ENCODE measurements at places on chromosomes 12 and 14.

DNA sequence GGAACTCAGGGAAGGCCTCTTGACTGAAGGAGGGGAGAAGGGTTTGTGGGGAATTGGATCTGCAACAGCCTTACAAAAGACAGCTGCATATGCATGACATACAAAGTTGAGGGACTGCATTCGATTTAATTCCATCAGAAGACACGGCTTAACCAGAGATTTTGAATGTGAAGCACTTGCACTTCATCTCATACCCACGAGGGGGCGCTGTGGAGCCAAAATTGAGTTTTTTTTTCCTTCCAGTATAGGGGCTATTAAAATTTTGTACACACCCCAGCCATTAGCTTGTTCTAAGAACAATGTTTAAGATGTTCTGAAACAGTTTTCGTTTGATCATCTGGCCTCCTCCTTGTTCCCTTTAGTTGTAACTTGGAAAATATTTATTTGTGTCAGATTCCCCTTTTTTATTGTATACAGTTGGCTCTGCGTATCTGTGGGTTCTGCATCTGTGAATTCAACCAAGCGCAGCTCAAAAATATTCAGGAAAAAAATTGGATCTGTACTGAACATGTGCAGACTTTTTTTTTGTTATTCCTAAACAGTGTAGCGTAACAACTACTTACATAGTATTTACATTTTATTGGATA is 1.6 kb downstream of the SUDS3 start:
- DNase-seq, result peak; percentile 91

GRCh38 chr14:81340201-81340600 is 59.9 kb downstream of the STON2 start:
- no peak for DNase-seq

GRCh38 chr14:36510078-36510799 is 9.8 kb downstream of the NKX2-1 start:
- no peak for DNase-seq

DNA sequence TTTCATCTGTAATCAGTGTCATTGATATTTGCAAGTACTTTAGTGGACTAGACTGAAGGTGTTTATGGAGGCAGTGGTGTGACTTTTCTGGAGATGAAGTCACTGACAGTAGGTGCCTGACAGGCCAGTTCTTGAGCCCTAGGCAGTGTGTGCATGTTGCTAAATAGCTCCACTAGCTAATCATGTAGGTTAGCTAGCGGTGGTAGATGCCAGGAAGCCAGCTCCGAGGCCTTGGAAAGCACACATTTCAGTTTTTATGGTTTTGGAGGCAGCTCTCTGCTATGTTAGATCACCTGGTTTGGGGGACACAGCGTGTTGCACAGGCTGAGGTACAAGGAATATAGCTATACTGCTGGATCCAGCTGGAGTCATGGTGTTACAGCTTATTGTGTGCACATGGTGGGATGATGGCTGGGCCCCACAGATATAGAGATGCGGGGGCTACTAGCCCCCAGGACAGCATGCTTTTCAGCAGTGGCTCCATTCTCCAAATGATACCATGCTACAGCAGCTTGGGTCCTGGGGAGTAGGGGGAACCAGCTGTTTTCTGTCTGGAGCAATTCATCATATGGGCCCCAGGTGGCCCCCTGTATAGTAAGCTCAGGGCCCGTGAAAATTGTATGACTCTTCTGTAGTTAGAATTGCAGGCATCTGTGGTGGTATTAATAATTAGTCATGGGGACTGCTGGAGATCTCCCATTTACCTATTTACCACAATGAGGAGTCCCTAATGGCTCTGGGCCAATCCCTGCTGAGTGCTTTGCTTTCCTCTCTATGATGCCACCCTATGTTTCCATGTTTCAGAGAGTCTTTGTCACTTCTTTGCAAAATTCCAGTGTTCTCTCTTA is 367.2 kb upstream of the LMO3 start:
- no peak for DNase-seq

DNA sequence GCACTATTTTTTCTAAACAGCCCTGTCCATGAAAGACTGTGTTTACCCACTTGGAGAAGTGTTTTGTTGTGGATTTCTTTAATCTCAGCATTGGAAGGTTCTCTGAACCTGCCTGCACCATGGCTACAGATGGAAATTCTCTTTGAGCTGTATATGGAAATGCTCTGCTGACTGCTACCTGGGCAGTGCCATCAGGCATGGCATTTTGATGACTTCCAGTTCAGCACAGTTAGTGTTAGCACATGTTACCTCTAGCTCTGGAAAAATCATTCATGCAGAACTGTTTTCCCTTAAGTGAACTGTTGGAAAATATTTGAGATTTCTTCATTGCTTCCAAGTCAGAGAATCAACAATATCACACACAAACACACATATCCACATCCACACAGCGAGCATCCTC is 52.6 kb upstream of the RIC8B start:
- no peak for DNase-seq

- peak; percentile 68 for DNase-seq
Measured at GRCh38 chr12:4421590-4422031, 24.0 kb downstream of the FGF6 start.

- no peak for DNase-seq
Measured at GRCh38 chr12:54997929-54998522, 13.5 kb upstream of the TESPA1 start.

DNA sequence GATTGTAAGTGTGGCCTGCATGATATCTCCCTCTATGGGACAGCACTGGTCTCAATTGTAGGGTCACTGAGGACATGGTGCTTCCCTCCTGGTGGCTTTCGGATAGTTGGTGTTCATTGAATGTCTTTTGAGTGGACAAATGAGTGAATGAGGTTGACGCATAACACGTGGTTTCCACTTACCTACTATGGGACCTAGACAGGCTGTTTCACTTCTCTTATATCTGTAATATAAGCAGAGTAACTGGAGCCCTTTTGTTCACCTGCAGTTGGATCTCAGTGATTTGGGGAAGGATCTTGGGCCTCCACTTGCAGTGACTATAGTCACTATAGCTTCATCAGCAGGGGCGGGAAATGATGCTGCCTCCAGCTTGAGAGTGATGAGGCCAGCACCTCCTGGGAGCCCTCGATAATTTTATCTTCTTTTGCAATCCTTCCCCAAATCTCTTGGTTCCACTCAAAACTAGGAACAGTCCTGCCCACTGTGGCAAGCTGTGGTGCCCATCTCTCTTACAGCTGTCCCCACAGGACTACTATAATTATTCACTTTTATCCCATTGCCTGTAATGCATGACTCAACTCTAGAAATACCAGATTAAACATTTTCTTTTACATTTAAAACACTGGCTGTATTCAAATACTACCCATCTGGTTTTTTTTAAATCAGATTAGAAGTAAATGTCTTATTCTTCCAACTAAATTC is 242.9 kb downstream of the CHST11 start:
- no peak for DNase-seq

- DNase-seq, result peak; percentile 82
Measured at GRCh38 chr12:124548854-124549378, 18.5 kb downstream of the NCOR2 start.

DNA sequence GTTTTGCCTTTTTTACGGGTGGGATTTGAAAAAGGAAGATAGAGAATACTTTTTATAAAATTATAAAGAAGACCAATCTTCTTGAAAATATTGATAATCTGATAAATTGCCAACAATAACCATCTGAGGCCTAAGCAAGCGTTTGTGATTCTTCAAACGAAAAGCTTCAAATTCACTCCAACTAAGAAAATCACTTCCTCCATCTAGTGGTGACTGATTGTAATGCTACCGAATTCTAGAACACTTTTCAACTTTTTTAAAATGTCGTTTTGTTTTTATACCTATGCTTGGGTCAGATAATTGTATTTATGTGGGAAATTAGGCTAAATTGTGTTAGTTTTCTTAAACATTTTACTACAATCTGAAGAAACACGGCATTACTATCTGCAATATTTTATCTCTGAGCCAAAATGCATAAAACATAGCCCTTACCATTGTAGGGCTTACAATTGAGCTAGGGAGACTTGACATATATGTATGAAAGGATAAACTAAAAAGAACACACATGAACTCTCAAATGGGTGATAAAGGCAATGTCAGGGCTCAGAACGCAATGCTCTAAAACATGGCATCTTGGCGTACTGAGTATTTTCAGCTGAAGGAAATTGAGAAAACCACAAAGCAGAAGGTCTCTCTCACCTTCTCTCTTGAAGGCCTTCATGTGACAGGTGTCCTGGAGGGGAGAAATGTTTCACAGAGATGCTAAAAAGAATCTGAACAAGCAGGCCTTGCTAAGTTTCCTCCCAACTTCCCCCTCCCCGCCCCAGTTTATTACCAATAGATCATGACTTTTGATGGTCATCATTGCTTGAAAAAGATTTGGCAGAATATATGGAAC is 36.8 kb upstream of the G2E3 start:
- peak; percentile 65 for DNase-seq

DNA sequence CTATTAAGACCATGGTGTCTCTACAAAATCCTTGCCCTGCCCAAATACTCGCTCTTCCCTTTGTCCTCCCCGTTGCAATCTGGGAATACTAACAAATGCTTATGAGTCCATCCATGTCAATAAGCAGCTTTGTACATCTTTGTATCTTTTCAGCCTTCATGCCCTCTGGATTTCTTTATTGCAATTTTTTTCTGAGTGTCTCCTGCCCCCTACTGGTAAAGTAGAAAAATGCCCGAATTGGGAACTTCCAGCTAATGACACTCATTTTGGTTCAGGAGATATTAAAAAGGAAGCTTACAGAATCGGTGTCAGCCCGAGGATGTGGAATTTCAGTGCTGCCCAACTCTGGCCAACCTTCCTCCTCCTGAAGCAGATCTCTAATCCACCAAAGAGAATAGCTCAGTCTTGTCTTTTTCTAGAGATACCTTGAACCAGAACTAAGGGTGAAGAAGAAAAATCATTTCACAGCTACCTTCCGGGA is 46.0 kb downstream of the SH2B3 start:
- peak; percentile 70 for DNase-seq

DNA sequence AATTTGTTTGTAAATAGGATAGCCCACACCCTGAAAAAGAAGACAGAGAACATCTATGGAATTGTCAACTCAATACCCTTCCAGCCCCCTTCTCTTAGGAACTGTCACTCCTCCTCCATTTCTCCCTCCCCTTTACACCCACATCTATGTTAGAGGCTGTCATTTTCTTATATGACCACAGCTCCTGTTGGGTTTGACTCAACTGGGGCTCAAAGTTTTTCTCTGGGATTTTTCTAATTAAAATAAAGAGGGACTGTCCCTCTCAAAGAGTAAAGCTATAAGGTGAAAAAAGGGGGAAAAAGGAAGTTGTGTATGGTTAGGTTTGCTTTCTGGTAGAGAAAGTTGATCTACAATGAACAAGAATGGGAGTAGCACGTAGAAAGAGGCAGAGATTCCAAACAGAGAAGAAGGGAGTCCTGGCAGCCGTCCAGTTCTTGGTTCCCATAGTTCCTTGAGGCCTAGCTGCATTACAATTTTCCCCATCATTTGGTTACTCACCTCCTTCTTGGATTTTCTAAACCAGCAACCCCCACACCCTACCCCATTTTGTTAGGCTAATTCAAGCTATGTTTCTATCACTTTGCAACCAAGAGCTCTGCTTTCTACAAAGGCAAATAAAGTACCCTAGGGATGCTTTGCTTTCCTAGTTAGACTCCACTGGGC is 44.3 kb upstream of the STK38L start:
- DNase-seq, result no peak

- DNase-seq, result peak; percentile 88
Measured at GRCh38 chr14:34060651-34060999, 109.8 kb upstream of the EGLN3 start.

DNA sequence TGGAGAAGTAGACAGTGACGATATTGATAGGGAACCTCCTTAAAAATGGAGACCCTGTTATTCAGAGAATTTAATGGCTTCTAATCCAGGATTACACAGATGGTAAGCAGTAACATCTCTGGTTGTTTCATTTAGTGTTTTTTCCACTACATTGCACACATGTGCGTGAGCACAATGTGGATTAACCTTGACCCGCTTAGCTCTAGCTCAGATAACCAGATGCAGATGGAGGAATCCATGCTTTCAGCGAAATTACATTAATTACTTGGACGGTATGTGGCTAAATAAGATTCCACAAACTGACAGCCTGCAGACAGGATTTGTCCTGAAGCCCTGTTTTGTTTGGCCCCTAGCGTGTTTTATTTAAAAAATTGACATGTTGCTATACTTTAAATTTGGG is 378.4 kb downstream of the CCDC91 start:
- peak; percentile 69 for DNase-seq

DNA sequence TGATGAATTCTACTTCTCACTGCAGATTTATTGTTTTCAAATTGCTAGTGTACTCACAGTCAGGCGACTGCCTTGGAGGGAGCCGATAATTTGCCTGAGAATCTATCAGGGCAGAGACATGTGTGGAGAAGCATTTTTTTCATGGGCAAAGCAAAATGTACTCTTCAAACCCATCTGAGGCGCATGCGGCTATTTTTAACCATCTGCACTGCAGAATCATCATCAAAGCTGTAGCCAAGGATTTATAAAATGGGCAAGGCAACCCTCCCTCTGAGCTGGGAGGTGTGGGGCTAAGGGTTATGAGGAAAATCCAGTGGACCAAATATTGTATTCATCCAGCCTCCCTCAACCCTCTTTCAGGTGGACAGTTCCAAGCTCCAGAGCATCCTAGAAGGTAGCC is 37.7 kb downstream of the BEST3 start:
- DNase-seq, result no peak

- DNase-seq, result no peak
Measured at GRCh38 chr14:51610771-51611170, 40.9 kb upstream of the FRMD6 start.

DNA sequence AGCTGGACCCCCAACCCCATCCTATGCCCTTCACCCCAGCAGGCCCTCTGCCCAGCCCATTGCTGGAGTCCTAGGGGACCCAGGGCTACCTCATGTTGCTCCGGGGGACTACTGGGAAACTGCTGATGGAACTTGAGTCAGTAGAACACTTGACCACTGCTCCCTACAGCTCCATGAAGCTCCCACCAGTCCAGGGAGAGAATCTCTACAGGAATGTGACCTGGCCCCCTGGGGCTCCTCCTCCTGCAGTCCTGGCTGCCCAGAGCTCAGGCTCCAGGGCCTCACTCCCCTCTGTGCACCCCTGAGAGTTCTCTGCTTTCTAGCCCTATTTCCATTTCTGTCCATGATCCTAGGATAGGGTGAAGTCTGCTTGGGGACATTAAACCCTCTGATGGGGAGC is 10.8 kb upstream of the AQP2 start:
- no peak for DNase-seq

GRCh38 chr12:114697243-114697716 is 13.3 kb upstream of the TBX3 start:
- DNase-seq, result no peak

GRCh38 chr12:80553316-80553715 is 109.3 kb downstream of the PTPRQ start:
- DNase-seq, result peak; percentile 78

DNA sequence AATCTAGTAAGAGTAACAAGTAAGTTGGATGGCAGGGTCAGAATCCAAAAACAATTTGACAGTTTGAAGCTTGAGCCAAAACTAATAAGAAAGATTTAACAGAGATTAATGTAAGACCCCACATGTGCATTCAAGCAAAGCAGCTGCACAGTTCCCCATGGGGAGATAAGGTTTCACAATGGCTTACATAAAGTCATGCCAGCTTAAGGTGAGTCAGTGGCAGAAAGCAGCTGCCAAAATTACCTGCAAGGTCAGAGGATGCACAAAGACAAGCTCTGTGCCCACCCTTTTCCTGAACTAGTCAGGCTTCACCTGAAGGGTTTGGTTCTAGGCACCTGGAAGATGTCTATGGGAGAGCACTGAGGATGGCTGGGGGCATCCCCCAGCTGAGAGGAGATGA is 36.6 kb upstream of the KRT77 start:
- DNase-seq, result no peak
